ENCODE measurements at places on chromosomes 2 and 18.

DNA sequence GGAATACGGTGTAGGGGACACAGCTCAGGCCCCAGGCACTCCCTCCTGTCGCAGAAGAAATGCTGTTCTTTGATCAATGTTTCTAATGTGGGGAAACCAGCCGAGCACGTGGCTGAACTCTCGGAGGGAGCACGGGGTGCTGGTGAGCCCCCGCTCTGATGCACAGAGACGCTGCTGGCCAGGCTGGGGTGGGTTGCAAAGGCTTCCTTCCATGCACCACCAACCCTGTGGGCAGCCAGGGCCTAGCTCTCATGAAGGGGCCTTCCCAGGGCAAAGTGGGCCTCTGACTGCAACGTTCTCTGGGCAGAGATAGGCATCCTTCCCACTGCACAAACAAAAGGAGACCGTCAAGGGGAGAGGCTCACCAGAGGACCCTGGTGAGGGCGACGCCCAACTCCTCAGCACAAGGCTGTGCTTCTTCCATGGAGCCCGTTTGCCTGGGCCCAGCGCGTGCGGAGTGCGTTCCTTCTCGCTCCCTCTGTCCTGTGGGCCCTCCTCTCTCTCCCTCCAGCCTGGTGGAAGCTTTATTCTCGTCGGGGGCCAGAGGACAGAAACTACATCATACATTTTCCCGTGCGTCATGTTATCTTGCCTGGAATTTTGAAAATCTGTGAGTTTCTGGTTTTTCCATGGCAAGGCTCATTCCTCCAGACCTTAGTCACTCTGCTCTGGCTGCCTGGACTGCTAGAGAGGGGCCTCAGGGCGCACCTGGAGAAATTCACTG, 61.1 kb upstream of the SP3 start:
- no peak for DNase-seq

DNA sequence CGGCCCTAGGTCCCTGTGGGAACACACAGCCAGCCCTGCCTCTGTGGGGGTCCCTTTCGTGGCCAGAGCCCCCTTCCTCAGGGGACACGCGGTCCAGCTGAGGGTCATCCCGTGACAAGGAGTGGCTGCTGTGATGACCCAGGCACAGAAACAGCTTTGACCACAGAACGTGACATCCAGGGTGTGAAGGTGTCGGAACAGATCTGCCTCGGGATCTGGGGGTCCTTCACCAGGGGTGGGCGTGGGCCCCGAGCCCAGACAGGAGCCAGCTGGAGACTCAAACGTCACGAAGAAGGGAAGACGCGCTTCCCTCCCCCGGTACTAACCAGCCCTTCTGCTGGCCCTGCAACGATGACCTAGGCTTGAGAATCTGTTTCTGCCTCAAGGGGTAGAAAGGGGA, 75.9 kb downstream of the NFATC1 start:
- no peak for DNase-seq

DNA sequence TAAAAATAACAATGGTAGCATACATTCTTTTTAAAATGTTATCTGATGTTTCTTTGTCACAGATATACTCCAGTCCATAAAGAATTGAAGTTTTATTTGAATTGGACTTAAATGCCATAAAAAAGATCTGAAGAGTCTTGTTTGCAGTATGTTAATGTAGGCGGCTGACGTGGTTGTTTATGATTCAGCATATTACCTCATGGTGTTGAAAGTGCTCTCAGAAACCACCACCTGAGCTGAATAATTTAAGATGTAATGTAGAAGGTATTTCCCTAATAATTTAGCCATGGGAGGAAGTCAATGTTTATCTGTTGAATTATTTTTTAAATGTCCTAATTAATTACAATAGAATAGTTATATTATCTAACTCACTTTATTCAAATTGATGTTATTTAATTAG, 58.6 kb upstream of the CHN1 start:
- no peak for DNase-seq

DNA sequence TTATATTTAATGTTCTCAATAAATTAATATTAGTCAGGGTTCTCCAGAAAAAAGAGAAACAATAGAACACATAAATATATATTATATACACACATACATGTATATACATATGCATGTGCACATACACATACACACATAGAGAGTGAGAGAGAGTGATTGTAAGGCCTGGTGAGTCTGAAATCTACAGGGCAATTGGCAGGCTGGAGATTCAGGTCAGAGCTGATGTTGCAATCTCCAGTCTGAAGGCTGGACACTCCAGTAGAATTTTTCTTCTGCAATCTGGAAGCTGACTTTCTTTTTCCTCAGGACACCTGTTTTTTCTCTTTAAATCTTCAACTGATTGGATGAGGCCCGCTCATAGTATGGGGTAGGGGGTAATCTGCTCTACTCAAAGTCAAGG, 3.2 kb downstream of the TMEM182 start:
- DNase-seq = no peak
